ENCODE measurements at places on chromosomes 4 and X.

DNA sequence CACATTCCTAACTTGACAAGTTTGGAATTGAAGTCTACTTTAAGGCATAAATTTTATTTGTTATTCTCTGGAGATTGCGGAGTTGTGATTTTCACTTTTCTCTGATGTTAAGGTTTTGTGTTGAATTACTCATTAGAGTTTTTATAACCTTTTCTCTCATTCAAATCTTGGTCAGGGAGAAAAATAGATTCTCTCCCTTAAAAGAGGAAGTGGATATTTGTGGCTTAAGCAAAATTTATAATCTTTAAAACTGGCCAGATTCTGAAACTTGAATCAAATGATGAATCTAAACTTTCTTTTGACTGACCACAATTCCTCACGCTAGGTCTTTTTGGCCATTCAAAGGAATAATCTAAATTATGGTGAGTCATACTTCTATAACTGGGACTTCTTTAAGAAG is 361.4 kb downstream of the TEX13C start:
- DNase-seq: no peak

GRCh38 chr4:25767877-25768725 is 94.7 kb downstream of the SEL1L3 start:
- DNase-seq: no peak

- DNase-seq: no peak
Measured at GRCh38 chr4:154044108-154044531, 255.2 kb upstream of the SFRP2 start.

DNA sequence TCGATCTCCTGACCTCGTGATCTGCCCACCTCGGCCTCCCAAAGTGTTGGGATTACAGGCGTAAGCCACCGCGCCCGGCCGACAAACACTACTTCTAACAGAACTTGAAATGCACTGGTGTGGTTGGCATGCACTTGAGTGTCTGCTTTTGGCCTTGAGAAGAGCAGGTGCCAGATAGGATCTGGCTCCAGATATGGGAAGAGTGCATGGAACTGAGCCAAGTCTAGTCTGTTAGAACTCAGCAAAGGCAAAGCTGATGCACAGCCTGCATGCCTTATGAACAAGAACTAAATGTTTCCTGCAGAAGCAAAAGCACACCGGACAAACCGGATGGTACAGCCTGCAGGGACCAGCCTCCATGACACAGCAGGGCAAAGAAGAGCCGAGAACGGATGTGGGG is 35.1 kb upstream of the TBL1X start:
- no peak for DNase-seq

DNA sequence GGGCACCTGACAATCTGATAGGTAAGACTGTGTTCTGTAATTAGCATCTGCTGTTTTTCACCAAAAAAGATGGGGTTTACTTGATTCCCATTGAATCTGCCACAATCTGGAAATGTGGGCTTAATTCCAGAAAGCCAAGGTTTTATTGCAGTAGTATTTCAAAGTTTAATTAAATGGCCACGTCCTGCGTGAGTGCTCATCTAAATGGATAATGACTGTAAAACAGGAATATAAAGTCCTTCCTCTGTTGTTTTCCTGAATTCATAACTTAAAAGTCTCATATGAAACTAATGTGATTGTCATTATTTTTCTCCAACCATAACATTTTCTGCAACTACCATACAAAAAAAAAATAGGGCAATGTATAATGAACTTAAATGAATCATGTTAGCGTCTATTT is 2.4 kb downstream of the PGM2 start:
- no peak for DNase-seq

DNA sequence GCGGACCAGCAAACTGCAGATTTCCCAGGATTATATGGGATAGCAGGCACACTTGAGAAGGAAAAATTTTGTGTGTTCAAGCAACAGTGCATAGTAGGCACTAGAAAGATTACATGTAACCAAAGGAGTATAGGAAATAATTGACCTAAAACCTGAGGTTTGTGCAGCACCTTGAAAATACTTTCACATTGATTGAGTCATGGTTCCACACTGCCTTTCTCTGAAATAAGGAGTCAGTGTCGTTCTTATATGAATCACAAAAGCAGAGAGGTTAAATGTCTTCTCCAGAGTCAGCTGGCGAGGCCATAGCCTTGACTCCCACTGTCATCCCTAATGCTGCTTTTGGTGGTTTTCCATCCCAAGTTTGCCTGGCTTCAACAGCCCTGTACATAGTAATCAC is 138.9 kb downstream of the SOWAHB start:
- no peak for DNase-seq

Data from stimulated activated CD8-positive, alpha-beta memory T cell treated with anti-CD3 and anti-CD28 coated beads, Interleukin-4, amount 100 ng/mL, for 1 hour (primary cell).